ENCODE measurements at places on chromosomes 1 and 21.

- no peak for DNase-seq
Observed at GRCh38 chr21:38088916-38089762, 167.7 kb upstream of the KCNJ15 start.

DNA sequence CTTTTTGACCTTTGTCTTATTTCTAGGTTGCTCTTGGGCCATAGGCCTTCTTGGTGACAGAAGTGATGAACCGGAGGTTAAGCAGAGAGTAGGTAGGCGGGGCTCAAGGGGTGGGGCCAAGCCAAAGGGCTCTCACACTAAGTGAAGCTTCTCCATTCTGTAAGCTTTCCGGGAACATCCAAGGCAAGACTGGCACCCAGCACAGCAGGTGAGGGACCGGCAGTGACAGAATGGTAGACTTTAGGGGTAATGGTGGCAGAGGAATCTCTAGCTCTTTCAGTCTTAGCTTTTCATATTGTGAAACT lies at the start of gene TNFAIP8L2:
TSS of gene TNFAIP8L2 (plus strand) at position 135 of the 305 bp plus-strand sequence. CDS start 2,049 bp downstream, outside the sequence.
- DNase-seq: no peak

- DNase-seq: no peak
Observed at GRCh38 chr1:206004826-206005225, 1.6 kb upstream of the RAB7B start.

DNA sequence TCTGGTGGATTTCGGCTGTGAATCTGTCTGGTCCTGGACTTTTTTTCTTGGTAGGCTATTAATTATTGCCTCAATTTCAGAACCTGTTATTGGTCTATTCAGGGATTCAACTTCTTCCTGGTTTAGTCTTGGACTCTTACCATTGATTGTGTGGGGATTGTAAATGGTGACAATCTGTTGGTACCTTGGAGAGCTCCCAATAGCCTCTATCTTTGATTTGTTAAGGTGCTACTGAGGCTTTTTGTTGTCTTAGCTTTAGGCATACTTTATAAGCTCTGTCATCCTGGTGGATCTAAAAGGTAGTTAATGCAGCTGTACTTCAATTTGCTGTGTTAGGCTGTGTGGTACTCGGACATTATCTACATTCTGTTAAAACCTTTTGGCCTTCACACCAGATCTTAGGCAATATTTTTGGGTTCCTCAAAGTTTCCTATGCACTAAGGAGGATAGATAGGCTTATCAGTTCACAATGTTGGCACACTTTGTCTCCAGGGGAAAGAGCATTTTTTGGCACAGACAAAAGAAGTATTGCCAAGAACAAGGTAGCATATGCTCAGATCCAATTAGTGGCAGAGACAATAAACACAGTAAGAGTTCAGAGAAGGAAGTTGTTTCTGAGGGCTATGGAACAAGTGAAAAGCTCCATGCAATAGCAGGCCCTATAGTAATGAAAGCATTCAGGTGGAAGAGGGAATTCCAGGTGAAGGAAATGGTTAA lies 230.4 kb downstream of the PDE4B start:
- peak; percentile 16 for DNase-seq

DNA sequence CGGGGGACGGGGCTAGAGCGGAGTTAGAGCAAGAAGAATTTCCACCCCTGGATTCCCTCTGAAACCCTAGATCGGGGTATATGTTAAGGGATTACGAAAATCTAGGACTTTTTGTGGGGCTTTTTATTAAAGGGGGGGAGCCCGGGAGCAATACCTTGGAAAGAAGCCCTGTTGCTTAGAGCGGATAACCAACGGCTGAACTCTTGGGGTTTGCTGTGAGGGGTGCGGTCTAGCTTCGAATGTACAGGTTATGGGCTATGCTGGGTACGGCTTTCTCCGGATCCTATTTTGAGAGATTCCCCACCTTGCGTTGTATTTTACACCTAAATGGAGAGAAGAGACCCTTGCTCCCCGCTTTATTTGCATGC lies 626 bp downstream of the DYRK3 start:
- peak; percentile 20 for DNase-seq

- peak; percentile 49 for DNase-seq
Observed at GRCh38 chr21:27581168-27581567, 614.3 kb upstream of the ADAMTS5 start.

DNA sequence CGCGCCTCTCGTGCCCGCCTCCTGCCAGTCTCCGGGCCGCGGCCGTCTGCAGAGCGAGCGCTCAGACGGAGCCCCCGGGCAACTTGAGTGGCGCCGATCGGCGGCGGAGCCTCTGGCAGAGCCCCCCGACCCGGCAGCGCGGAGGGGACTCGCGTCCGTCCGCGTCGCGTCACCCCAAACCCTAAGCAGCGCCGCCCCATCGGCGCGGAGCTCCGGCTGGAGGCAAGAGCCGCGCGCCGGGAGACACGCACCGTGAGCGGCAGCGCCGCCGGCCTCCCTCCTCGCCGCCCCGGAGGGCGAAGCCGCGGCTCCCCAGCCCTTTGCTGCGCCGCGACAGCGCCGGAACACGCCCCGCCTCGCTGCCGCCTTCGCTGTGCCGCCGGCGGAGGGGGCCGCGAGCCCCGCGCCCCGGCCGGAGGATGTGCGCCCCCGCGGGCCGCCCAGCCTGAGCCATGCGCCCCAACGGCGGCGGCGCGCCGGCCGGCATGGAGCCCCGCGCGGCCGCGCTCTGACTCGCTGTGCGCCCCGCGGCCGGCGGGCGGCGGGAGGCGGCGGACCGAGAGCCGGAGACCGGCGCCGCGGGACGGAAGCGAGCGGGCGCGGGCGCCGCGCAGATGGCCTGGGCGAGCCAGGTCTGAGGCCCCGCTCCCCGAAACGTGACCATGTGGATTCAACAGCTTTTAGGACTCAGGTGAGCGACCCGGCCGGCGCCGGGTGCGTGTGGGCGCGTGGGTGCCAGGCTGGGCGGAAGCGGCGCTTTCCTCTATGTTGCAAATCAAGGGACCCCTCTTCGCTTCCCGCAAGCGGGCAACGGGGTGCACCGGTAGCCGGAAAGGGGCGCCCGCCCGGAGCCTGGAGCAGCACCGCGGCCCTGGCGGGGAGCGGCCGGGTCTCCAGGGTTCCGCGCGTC lies 610 bp downstream of the AJAP1 start:
- peak; percentile 37 for DNase-seq

- DNase-seq: no peak
Observed at GRCh38 chr1:183248989-183249691, 63.1 kb downstream of the LAMC2 start.

- peak; percentile 60 for DNase-seq
Observed at GRCh38 chr1:209674957-209675564, at the start of gene G0S2. Gene G0S2 (plus strand): TSS chr1:209675412. CDS start chr1:209675685, 273 bp downstream.

DNA sequence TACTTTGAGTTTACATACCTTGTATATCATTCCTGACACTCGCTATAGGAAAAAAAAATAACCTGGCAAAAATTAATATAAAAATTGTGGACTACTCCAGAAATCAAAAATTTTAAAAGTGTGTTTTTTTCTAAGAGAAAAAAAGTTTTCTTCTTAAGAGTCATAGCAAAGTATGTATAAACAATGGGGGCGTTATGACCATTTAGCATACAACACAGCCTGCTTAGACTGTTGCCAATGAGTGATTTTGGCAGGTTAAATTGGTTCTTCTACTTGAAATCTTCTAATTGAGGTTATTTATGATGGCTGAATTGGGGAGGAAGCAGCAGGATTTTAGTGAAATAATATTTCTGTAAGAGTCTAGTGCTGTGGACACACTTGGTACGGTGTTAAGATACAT lies 130.5 kb upstream of the USH2A start:
- DNase-seq: no peak

DNA sequence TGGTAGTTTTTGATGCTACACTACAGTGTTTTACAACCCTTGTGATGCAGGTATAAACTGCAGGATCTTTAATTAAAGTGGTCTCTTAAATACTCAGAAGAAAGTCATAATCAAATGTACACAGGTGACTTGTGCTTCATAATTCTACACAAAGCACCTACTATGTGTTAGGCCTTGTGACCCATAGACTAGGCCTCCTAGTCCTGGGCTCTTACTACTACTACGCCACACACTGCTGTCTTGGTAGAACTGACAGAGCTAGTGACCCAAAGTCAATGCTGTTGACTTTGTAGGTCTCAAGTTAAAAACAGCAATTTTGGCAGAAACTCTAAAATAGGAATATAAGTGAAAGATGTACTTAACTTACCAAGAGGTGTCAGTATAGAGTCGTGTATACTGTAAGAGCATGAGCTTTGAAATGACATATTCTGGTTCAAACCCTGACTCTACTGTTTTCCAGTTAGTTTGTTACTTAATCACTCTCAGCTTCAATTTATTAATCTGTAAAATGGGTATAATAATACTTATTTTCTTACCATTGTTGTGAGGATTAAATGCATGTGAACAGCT lies 48.6 kb upstream of the LMO4 start:
- DNase-seq: no peak

DNA sequence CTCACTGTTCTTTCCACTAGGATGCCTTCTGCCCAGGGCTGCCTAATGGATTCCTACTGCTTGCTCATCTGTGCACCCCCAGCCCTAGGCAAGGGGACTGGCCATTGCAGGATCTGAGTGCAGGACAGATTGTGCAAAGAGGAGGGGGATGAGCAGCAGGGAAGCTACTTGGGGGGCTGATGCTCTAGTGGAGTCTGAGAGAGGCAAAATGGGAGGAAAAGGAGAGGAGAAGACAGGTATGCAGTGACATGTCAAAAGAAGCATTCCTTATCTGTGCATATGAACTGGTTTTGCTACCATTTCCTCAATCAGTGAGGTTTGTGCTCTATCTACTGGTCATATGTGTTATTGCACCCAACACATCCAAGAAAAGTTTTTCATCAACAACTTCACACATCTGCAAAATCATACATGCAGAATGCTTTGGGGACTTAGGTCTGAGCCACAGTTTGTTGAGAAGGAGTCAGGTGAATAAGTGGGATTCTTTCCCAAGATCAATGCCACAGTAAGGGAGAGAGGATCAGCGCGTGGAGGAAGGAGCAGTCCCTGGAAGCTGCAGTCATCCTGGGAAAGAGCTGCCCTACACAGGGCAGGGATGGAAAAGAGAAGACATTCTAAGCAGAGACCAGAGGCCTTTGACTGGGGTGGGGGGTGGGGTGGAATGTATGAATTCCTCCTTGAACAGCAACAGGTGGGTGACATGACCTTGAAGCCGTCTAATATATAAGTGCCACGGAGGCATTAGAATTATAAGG lies 14.4 kb downstream of the SLC5A9 start:
- peak; percentile 31 for DNase-seq

DNA sequence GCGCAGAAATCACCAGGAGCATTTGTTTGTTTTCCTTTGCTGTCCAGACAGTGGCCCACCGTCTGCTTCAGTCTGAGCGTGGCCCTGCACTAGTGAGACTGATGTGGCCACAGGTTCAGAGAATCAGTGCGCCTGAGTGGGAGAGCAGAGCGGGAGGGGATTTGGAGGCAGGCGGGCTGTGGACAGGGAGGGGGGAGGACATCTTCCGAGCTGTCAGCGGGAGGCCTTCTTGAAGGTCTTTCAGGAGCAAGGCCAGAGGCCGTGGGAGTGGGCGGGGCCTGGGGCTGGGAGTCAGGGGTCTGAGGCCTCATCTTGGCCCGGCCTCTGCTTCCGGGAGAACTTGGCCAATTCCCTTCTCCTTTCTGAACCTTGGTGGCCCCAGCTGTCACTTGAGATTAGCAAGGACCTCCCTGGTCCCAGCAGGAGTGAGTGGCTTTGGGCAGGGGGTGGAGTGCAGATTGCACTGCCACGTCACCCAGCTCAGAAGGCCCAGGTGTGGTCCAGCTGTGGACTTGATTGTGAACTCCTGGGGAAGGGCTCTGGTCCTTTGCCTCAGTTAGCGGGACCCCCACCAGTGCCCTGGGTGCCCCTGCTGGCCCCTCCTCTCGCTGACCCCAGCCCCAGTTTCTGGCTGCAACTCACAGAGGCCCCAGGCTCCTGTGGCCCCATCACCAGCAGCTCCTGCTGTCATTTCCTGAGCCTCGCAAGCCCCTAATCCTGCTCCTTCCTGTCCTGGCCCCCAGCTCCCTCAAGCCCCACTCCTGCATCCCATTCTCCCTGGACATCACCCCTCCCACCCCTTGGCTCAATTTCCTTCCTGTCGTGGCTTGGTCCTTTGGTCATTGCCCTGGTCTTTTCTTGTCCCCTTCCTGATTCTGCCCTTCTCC lies 8.4 kb downstream of the TNFRSF1B start:
- no peak for DNase-seq

DNA sequence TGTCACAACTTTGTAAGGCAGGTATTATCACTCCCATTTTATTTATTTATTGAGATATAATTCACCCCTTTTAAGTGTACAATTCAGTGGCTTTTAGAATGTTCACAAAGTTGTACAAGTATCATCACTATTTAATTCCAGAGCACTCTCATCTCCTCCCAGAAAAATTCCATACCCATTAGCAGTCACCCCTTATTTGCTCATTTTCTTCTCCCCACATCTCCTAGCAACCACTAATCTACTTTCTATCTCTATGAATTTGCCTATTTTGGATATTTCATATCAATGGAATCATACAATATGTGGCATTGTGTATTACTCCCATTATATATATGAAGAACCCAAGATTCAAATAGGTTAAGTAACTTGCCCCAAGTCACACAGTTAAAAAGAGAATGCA lies 7.0 kb downstream of the DSTYK start:
- DNase-seq: no peak

GRCh38 chr1:11543392-11543791 lies 64.4 kb downstream of the DISP3 start:
- no peak for DNase-seq

- no peak for DNase-seq
Observed at GRCh38 chr1:193592317-193592716, 405.9 kb upstream of the B3GALT2 start.

DNA sequence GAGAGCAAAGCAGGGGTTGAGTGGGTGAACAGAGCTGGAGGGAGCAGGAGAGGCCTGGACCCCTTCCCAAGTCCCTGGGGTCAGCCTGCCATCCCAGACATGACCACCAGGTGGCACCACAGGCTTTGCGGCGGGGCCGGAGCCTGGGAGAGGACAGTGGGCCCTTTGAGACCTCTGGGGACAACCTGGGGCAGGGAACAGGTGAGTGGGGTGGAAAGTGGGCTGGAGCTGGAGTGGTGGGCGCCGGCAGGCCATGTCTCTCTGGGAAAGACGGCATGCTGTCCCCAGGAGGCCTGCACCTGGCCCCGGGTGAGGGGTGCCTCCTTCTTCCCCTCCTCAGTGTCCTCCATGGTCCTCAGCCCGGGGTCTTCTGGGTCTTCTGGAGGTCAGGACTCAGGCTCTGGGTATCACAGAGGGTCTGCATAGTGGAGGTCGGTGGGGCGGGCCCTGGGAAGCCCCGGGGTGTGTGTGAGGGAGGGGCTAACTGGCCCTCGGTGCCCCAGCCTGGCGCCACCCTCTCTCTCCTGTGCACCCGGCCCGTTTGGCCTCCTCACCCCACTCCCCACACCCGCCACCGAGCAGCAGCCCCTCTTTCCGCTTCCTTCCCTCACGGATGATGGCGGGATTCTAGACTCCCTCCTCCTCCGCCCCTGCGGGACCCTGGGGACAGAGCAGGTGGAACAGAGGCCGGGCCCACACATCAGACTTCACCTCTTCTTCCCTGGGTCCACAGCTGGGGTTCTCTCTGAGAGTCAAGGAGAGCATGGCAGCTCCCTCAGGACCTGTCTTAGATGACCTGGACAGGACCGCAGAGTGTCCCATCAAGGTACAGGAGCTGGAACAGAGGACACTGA lies 28.5 kb upstream of the PKP1 start:
- peak; percentile 52 for DNase-seq

Data from Caki2 (cell line).